HT1080 (cell line): ENCODE measurements at places on chromosomes 5 and 9. TPM values are rescaled to one million over a fixed set of nuclear protein-coding genes. Genes with fewer than 3 reads are reported as not detected.

The TERT gene
- total RNA-seq: 9.0 and 10.5 TPM in 2 replicates

The ENTREP1 gene
- total RNA-seq: 0.43 and 0.51 TPM in 2 replicates

The PCDHA6 gene
- 0.03 and 0.10 TPM in 2 replicates for total RNA-seq

The ZFP2 gene
- not detected in 2 replicates for total RNA-seq

The NUTM2F gene
- not detected in 2 replicates for total RNA-seq

The SLC25A2 gene
- not detected in 2 replicates for total RNA-seq

The CCDC152 gene
- 0.03 TPM in 1 of 2 replicates, not detected in the other for total RNA-seq

The FAXDC2 gene
- 0.90 and 1.4 TPM in 2 replicates for total RNA-seq

The TMEM232 gene
- 0.27 and 0.77 TPM in 2 replicates for total RNA-seq

DNA sequence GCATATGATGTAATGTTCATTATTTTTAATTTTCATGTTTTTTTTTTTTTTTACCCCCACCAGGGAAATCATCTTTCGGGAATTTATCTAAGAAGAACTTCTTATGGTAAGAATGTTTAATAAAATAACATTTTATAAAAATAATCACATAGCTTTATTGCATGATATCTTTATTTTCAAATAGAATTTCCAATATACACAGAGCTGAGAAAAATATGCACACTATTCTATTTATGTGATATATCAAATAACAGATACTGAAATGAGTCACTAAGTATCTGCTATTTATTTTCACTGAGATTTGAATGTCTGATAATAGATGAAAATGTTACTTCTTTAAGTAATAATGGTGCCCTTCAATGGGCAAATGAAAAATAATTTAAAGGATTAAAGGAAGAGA, 1217.3 kb downstream of the MAT2B start:
- DNase-seq: no peak

GRCh38 chr5:97576956-97577355, 393.9 kb upstream of the RIOK2 start:
- DNase-seq: no peak

- no peak for DNase-seq
These were observed 571 bp downstream of the CNTFR start for GRCh38 chr9:34588671-34589635.

DNA sequence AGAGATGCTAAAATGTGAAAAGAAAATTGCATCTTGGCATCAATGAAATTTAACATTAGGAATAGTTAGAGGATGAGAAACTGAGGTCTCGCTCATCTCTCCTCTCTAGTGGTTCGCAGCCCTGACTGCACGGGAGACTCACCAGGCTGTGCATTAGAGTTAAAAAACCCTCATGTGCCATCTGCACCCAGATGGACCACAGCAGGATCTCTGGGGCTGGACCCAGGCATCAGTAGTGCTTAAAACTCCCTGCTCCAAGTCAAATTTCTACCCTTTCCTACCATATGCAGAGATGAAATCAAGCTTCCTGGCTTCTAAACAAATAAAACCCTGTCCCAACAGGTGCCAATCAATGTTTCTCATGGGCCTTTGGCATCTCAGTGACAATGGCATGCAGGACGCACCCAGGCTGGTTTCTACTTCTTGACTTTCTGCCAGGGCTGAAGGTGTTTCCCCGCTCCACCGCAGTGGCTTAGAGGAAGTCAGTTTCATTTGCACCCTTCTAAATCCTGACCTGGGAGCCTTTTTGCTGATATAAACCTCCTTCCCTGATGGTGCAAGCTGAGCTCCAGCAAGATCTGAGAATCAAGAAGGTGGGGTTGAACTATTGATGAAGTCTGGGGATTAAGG, 132.6 kb downstream of the NSG2 start:
- DNase-seq: no peak

DNA sequence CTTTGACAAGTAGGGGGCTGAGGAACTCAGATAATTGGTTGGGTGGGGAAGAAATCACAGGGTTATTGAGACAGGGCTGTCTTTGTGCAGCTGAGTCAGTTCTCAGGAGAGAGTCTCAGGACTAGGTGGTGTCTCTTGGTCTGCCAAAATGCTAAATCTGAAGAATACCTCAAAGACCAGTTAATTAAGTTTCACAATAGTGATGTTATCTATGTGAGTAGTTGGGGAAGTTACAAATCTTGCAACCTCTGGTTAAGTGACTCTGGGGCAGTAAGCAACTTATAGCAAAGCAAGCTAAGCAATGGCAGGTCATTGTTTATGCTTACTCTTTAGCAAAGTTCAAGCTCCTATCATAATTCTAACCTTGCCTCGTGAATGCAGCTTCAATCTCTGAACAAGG, 53.6 kb downstream of the GIN1 start:
- no peak for DNase-seq

DNA sequence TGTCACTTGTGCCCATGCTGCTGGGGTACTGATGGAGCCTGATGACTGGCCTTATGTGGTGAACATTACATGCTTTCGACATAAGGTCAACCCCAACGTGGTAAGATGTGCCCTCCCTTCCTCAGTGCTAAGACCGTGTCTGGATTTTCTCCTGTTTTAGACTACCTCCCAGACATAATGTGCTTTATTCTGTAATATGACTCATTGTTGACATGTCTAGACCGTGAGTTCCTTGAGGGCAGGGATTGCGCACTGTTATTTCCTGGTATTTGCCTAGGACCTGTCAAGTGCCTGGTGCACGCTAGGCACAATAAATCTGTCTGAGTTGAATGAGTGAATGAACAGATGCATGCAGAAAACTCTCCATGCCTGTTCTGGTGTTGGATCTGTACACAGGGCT, 346.0 kb downstream of the KDM4C start:
- peak; percentile 43 for DNase-seq

GRCh38 chr9:112299514-112299913, 33.9 kb downstream of the PTBP3 start:
- DNase-seq: peak; percentile 58

- DNase-seq: peak; percentile 54
These were observed 98.2 kb upstream of the RASA1 start for GRCh38 chr5:87169300-87169991.

DNA sequence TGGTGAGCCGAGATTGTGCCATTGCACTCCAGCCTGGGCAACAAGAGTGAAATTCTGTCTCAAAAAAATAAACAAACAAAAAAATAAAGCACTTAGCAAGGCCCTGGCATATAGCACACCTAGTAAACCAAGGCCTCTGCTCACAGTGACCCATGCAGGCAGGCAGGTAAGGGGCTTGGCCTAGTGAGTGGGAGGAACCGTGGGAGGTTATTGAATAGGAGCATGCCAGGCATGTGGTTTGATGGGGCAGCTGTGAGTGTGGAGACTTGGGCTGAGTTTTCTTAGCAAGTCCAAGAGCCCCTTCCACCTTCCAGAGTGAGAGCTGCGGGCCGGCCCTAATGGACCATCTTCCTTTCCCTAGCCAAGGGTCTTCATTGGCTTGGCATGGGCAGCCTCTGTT, 4.5 kb upstream of the NDST1 start:
- DNase-seq: no peak

DNA sequence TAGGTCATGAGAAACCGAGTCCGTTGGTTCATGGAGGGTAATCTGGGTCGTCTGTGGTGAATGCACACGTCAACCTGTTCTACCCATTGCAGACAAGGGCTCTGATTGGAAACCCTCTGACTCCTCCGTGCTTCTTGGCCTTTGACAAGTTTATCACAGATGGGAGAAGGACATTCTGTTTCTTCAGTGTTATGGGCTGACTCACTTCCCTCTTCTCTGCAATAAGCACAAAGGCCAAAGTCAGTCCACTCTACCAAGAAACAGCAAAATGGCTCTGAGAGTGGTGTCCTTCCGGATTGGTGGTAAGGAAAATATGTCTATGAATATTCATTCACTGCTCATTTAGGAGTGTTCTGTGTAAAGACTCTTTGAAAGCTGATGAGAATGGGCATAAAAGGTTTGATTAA, 89.3 kb downstream of the FEM1C start:
- DNase-seq: peak; percentile 82

GRCh38 chr9:125398243-125398642, 136.6 kb downstream of the GAPVD1 start:
- no peak for DNase-seq

DNA sequence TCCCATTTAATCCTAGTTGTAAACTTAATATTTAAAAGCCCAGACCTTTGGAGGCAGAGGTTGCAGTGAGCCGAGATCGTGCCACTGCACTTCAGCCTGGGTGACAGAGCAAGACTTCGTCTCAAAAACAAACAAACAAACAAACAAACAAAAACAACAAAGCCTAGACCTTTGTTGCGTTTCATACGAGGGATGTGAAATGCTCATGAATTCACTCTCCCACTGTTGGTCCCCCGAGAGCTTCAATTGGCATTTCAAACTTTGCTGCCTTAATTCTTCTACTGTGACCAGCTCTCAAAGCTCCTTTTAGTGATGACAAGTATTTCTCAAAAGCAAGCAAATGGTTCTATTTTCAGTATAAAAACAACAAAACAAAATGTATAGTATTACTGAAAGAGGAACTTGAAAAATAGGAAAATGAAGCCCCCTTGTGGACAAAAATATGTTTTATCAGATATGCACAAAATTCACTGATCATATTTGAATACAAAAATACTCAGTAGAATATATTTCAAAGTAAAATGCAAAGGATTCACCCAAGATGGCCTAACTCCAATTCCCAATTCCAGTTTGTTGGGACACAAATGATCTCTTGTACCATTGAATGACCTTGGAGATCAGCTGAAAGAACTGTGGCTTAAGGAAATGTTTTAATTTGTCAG, 140.4 kb downstream of the ESM1 start:
- peak; percentile 34 for DNase-seq

- no peak for DNase-seq
These were observed 44.1 kb downstream of the GAS1 start for GRCh38 chr9:86902991-86903733.

DNA sequence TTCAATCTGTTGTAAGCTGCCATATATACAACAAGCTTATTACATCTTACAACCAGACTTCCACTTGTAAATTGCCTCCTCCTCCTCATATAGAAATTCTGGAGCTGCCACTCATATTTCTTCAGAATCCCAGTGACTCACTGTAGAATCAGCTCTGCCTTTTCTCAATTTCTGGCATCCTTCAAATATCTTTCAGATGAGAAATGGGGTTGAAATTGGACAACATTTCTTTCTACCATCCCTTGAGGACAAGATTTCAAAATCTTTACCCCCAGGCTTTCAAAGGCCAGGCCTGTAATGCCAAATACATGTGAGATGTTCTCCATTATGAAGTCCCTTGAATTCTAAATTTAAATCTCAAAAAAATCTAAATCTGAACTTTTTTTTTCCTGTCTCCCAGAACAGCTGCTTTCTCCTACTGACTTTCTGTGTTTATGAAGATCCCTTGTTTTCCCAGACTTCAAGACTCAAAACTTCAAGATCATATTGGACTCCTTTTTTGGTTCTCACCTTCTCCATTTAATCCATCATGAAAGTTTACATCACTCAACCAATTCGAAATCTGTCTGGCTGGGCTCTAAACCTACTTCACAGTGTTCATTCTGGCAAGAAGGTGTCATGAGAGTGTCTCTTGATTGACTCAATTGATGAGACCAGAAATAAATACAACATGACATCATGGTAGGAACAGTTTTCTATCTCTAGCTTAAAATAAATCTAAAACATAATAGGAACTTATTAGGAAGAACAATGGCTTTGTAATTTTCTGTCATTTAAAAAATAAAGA, 109.8 kb downstream of the HMHB1 start:
- peak; percentile 86 for DNase-seq

DNA sequence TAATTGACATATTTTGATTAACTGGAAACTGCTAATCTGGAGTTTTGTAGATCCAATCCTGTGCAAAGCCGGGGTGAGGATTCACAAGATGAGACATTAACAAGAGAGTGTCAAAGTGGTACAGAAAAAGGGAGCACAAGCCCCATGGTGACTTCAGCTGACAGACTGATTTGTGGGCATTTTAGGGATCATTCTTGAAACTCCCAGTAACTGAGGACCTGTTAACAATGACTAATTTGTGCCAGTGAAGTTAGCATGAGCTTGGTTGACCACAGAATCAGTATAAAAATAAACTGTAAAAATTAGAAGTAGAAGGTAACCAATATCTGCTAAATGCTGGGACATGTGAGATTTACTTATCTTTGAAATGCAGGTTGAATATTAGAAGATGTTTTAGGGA, 1578.3 kb downstream of the EFNA5 start:
- DNase-seq: no peak

DNA sequence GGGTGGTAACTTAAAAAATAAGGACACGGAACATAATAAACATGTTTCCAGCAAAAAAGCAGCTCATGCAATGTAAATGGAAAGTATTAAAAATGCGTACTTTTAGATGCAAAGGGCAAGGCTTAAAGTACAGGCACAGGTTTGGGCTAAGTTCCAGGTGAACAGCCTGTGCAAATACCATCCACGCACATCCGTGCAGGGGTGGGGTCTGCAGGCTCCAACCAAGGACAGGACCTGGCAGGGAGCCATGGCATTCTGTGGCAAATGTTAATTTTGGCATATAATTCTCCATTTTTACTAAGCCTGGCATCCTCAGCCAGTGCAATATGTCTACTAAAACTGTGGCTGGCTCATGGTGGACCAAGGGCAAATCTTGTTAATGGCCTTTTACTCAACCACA, 365.8 kb upstream of the DAP start:
- no peak for DNase-seq

GRCh38 chr5:122997294-122997693, 39.2 kb downstream of the PPIC start:
- no peak for DNase-seq

DNA sequence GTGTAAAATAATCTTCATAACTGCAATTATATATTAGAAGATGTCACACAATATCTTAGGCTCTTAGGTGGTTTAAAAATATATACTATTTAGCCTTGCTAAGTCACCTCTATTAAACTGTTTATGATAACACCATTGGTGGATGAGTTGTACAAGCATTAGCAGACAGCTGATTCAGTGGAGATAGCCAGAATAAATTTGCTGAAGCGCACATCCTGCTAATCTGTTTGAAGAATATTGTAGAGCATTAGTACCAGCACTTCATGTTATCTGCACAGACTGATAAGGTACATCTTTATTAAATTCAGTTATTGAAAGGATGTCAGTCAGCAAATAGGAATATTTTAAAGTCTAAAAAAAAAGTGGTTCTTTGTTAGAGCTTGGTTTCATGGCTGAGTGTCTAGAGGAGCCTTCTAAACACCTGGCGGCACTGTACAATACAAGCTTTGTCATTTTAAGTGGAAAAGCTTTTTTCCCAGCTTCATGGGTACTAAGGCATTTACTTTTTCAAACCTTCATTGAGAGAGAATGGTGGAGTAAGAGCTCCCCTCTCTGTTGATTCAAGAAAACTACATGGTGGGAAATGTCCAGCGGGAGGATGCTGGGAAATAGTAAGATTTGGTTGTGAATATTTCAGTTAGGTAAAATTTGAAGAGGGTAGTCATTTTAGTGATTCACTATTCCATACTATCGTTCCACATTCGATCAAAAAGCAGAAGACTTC, 275.1 kb downstream of the SLF1 start:
- DNase-seq: peak; percentile 1

GRCh38 chr9:16207161-16207560, 654.3 kb downstream of the CCDC171 start:
- DNase-seq: no peak

GRCh38 chr9:130243015-130243881, 22.3 kb upstream of the HMCN2 start:
- DNase-seq: no peak

DNA sequence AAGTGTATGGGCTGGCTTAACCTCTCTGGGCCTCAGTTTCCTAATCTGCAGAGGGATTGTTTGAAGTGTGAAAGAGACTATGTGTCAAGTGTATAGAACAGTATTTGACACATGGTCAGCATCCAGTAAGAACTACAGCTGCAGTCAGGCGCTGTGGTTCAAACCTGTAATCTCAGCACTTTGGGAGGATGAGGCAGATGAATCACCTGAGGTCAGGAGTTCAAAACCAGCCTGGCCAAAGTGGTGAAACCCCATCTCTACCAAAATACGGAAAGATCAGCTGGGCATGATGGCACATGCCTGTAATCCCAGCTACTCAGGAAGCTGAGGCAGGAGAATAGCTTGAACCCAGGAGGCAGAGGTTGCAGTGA, 31.9 kb upstream of the STING1 start:
- DNase-seq: peak; percentile 38
